ENCODE measurements at places on chromosomes 12 and 14.

DNA sequence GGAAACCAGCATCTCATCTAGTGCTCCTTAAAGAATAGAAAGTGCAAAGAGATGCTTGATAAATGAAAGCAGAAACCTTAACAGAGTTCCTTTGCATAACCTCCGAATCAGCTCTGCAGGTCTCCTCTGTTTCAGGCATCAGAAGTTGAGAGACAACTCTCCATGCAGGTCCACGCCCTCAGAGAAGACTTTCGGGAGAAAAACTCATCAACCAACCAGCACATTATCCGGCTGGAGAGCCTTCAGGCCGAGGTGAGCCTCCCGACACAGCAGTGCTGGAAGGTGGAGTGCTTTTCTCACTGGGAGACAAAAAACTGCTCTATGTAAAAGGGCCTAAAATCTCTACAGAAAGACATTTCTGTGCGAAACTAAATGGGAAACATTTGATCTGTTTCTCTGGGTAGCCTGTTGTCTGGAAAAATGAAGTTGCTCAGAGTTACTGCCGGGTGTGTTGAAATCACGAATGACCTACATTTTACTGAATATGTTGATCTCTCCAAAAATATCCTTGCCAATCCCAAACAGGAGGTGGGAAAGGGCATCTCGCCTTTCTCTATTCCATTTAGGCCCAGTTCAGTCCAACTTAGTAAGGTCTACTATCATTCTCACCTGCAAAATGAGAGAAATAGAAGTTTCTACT lies 54.9 kb downstream of the RAB35 start:
- no peak for DNase-seq

- DNase-seq: no peak
Measured at GRCh38 chr12:56020423-56021184, at the start of gene IKZF4. IKZF4 (plus strand) TSS chr12:56021043; CDS start chr12:56021494, 451 bp downstream.

DNA sequence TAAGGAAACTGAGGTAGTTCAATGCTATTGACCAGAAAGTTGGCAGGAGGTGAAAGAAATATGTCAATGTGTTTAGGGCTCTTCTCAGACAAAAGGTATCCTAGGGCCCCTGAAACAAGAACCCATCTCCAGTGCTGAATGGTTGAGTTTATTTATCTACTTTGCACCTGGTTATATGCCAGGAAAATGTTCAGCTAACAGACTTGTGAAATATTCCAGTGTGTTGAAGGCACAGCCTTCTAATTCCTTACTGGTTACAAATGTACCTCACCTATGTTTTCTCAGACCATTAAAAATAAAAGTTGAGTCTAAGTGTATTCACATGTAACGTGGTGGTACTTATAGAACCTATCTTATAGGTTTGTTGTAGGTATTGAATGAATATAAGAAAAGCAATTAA lies 511.7 kb upstream of the SEL1L start:
- no peak for DNase-seq

GRCh38 chr14:99878563-99878962 lies 85.3 kb downstream of the EML1 start:
- DNase-seq: no peak
